HFFc6 (cell line): ENCODE measurements at places on chromosomes 4 and X. TPM values are rescaled to one million over a fixed set of nuclear protein-coding genes. Genes with fewer than 3 reads are reported as not detected.

- H3K4me1 ChIP-seq: peaks cover 59% of the 10 kb centered on the region
- no peak overlapping the region for H3K27ac ChIP-seq
- H3K27me3 ChIP-seq: peaks cover 2% of the 10 kb centered on the region; the same call in 1 of the 2 replicates
- no peak overlapping the region for H3K4me3 ChIP-seq
Observed at GRCh38 chr4:113633467-113633866, 128.1 kb downstream of the CAMK2D start.

DNA sequence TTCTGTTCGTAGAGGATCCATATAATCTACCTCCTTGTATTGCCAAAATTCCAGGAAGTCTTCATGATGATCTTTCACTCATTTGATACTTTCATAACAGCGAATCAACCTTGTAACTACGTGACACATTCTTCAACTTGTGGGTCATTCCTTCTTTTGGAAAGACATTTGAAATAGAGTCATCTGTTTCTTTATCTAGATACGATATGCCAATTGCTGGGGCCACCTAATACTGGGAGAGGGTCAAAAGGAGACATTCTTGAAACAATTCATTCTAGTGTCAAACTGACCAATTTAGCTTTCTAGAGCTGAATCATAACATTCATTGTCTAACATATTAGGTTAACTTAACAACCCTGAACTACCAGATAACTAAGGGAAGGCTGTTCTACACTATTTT is 62.9 kb upstream of the SMAD1 start:
- no peaks in the 10 kb centered on the region; the same call in 1 of the 2 replicates for H3K27me3 ChIP-seq
- H3K4me1 ChIP-seq: no peaks in the 10 kb centered on the region
- H3K36me3 ChIP-seq: no peaks in the 10 kb centered on the region
- no peak overlapping the region for H3K4me3 ChIP-seq

GRCh38 chr4:188012426-188012945 is 16.9 kb downstream of the ZFP42 start:
- H3K27me3 ChIP-seq: no peaks in the 10 kb centered on the region; the same call in 1 of the 2 replicates
- no peak overlapping the region for H3K27ac ChIP-seq
- no peak for DNase-seq
- H3K4me3 ChIP-seq: no peak overlapping the region
- H3K36me3 ChIP-seq: peaks cover 4% of the 10 kb centered on the region
- H3K4me1 ChIP-seq: peaks cover 25% of the 10 kb centered on the region

- H3K27me3 ChIP-seq: peaks cover 3% of the 10 kb centered on the region; the same call in 1 of the 2 replicates
- DNase-seq: no peak
- no peaks in the 10 kb centered on the region for H3K36me3 ChIP-seq
- no peaks in the 10 kb centered on the region for H3K4me1 ChIP-seq
- no peak overlapping the region for H3K27ac ChIP-seq
Observed at GRCh38 chr4:9901257-9901656, 119.8 kb downstream of the DRD5 start.

GRCh38 chr4:154329268-154329868 is 162.2 kb downstream of the DCHS2 start:
- no peak overlapping the region for H3K27ac ChIP-seq
- no peaks in the 10 kb centered on the region for H3K4me1 ChIP-seq
- H3K4me3 ChIP-seq: no peak overlapping the region
- H3K27me3 ChIP-seq: no peaks in the 10 kb centered on the region; the same call in 1 of the 2 replicates
- DNase-seq: no peak
- no peaks in the 10 kb centered on the region for H3K36me3 ChIP-seq

DNA sequence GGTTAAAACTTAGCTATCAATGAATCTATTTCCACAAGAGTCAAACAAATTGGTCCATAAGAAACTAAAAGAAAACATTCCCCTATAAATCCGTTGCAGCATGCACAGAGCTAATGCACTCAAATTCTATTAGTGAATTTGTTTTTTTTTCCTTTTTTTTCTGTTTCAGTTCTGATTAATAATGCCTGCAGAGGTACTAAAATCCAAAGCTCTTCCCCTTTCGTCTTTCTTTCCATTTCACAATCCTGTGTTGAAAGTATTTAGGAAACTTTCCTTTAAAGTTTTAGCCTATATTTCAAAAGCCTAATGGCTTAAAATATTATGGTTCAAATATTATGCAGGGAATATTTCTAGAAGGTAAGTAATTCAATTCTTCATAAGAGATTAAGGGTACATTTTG is 45.9 kb upstream of the VEGFD start:
- H3K27ac ChIP-seq: no peak overlapping the region
- H3K36me3 ChIP-seq: no peaks in the 10 kb centered on the region
- DNase-seq: no peak
- H3K27me3 ChIP-seq: no peaks in the 10 kb centered on the region; the same call in 1 of the 2 replicates

DNA sequence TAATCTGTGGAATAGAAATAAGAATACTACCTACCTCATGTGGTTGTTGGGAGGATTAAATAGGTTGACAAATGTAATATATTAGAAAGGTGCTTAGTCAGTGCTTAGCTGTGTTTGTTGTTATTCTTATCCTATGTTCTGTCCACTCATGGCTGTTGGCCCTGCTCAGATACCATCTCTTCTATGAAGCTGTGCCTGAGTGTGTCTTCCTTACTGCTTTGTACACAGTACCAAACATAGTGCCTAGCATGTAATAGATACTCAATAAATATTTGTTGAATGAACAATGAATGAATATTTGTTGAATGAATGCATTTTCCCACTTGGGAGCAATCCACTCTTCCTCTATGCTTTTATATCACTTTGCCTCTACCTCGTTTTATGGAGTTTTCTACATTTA is 57.2 kb downstream of the NHS start:
- no peak overlapping the region for H3K4me3 ChIP-seq
- no peaks in the 10 kb centered on the region for H3K36me3 ChIP-seq
- H3K27me3 ChIP-seq: no peaks in the 10 kb centered on the region
- peaks cover 9% of the 10 kb centered on the region for H3K4me1 ChIP-seq

- no peak for DNase-seq
- peaks cover 18% of the 10 kb centered on the region for H3K27me3 ChIP-seq
Observed at GRCh38 chrX:153875391-153876111, 10.4 kb downstream of the L1CAM start.

- H3K36me3 ChIP-seq: no peaks in the 10 kb centered on the region
- H3K4me3 ChIP-seq: no peak overlapping the region
- DNase-seq: no peak
- H3K4me1 ChIP-seq: no peaks in the 10 kb centered on the region
- no peak overlapping the region for H3K27ac ChIP-seq
Observed at GRCh38 chrX:50719614-50720013, 94.4 kb downstream of the SHROOM4 start.

DNA sequence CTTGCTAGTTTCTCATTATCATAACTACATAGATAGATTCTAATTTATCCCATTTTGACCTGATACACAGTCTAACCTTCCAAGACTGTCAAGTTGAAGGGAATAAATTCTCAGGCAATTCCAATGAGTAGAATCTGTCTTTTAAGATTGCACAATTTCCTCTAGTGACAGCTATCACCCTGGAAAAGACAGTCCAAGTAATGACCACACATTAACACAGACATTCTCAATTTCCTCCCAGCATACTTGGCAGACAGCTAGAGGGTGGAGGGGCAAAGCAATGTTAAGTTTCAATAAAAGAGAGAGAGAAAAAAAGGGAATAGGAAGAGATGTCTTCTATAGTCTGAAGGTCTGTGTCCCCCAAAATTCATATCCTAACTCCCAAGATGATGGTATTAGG is 234.7 kb downstream of the LDB2 start:
- no peak overlapping the region for H3K4me3 ChIP-seq
- no peak for DNase-seq
- peaks cover 73% of the 10 kb centered on the region for H3K4me1 ChIP-seq

- no peaks in the 10 kb centered on the region for H3K4me1 ChIP-seq
- H3K27ac ChIP-seq: no peak overlapping the region
- H3K4me3 ChIP-seq: no peak overlapping the region
- H3K36me3 ChIP-seq: peaks cover 6% of the 10 kb centered on the region; the same call in 1 of the 2 replicates
Observed at GRCh38 chr4:61860376-61860775, 660.2 kb downstream of the ADGRL3 start.

DNA sequence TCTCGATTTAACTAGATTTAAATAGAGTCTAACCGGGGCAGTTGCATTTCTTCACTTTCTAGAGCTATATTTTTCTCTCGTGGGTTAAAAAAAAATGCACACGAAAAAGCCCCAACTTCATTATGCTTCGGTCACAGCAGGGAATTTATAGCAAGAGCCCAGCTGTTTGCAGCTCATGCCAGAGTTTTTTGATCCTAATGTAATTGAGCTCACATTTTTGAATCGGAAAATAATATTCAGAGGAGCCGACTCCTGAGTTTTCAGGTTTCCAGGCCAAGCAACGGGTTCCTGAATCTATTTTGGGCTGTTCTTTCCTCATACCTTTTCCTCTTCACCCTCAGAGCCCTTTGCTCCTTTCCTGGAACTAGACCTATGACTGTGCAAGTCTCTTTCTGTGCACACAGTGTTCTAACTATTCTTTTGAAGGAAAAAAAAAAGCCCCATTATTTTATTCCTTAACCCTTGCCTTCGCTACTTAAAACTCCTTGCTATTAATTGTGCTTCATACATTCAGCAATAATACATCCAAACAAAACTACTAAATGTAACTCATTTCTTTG is 27.5 kb upstream of the ESX1 start:
- H3K27me3 ChIP-seq: peaks cover 4% of the 10 kb centered on the region; the same call in 1 of the 2 replicates
- H3K36me3 ChIP-seq: no peaks in the 10 kb centered on the region
- DNase-seq: no peak

- H3K27me3 ChIP-seq: no peaks in the 10 kb centered on the region
- peaks cover 43% of the 10 kb centered on the region for H3K4me1 ChIP-seq
- no peaks in the 10 kb centered on the region for H3K36me3 ChIP-seq
Observed at GRCh38 chr4:128163177-128164117, 102.3 kb downstream of the LARP1B start.

GRCh38 chr4:123587983-123588494 is 191.4 kb downstream of the SPRY1 start:
- no peaks in the 10 kb centered on the region for H3K27me3 ChIP-seq
- H3K4me1 ChIP-seq: peaks cover 29% of the 10 kb centered on the region
- peak overlapping the region; percentile 86 for H3K27ac ChIP-seq
- no peaks in the 10 kb centered on the region for H3K36me3 ChIP-seq

DNA sequence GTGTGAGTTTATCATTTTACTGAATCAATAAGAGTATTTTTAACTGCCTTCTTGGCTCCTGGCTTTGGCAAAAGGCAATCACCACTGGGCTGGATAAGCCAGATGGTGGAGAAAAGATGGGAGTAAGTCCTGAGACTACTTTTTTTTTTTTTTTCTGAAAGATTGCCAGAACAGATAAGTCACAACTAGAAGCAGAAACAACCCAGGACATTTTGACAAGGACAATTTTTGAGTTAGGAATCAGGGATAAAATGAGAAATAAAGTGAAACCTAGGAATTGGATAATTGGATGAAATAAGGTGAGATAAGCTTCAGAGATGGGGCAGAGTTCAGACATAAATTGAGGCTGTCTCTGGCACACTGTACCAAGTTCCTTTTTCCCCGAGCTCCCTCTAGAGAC is 471.0 kb downstream of the KLHL13 start:
- no peaks in the 10 kb centered on the region for H3K27me3 ChIP-seq
- no peak overlapping the region for H3K27ac ChIP-seq
- H3K4me3 ChIP-seq: no peak overlapping the region
- DNase-seq: no peak

ETDB gene
- total RNA-seq: not detected in 3 replicates

H2BW2 gene
- not detected in 2 replicates for total RNA-seq

NXF2 gene
- total RNA-seq: not detected in 2 replicates

MAMLD1 gene
- total RNA-seq: 3.8 to 4.5 TPM (median 4.3 TPM) in 3 replicates

HTN1 gene
- total RNA-seq: not detected in 3 replicates

WNK3 gene
- total RNA-seq: not detected in 3 replicates

PPP2R2C gene
- total RNA-seq: 0.14 TPM in 1 of 3 replicates, not detected in the others

DCHS2 gene
- not detected in 3 replicates for total RNA-seq

BRS3 gene
- not detected in 3 replicates for total RNA-seq

FAM9C gene
- not detected in 3 replicates for total RNA-seq

DRD5 gene
- not detected in 3 replicates for total RNA-seq

CACNA1F gene
- total RNA-seq: not detected in 3 replicates

LRRC66 gene
- 0.11 and 0.13 TPM in 2 replicates for total RNA-seq

PDZD11 gene
- 69.6 to 89.5 TPM (median 83.7 TPM) in 3 replicates for total RNA-seq
